ENCODE measurements at places on chromosomes 16 and 17.

- DNase-seq: no peak
Measured at GRCh38 chr17:76458580-76459490, 5.9 kb upstream of the UBE2O start.

DNA sequence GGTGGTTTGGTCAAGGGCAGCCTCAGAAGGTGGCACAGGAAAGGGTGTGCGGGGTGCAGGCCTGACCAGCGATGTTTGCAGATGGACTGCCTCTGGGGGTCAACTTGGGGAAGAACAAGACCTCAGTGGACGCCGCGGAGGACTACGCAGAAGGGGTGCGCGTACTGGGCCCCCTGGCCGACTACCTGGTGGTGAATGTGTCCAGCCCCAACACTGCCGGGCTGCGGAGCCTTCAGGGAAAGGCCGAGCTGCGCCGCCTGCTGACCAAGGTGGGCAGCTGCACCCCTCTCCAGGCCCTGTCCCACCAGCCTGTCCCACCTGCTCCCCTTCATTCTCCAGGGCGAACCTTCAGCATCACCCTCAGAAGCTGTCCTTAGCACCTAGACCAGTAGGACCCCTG, 12.5 kb downstream of the DHODH start:
- DNase-seq: no peak

- DNase-seq: no peak
Measured at GRCh38 chr17:50906443-50906842, 40.3 kb upstream of the TOB1 start.

DNA sequence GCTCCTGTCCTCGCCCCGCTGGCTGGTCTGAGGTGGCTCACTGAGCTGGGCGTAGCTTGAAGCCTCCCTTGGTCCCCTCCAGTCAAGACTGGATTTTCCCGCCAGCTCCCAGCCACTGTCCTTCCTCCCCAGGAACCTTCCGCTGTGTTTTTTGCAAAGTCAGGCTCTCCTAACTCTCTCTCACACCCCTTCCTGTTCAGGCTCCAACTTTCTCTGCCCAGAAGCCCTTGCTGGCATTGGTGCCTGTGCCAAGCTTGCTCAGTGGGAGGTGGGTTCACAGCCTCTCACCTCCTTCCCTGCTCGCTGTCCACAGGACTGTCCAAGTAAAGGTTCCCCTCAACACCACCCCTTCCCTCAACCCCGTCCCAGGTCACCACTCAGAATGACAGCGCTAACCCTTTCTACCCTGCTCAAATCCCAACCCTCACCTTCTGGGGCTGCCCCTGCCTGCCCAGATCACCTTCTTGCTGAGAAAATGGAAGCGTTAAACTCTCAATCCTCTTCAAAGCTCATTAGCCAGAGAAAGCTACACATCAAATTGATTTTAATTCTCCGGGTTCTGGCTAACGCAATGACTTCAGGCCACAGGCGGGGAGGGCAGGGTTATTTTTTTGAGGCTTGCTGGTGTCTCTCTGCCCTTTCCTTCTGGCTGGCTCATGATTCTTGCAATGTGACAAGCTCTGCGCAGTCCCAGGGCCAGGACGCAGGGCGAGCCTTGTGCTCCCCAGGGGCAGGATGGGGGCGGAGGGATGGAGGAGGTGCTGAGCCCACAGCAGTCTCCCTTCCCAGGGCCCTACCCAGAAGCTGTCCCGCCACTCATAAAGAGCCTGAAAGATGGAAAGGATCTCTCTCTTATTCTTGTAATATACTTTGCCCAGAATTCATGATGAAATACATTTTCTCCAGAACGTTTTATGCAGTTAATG, 357.2 kb upstream of the TNRC6C start:
- DNase-seq: no peak

GRCh38 chr16:72937360-72937759, 110.6 kb downstream of the ZFHX3 start:
- DNase-seq: no peak

- no peak for DNase-seq
Measured at GRCh38 chr16:20873331-20873730, 26.8 kb downstream of the DCUN1D3 start.

GRCh38 chr16:8310323-8310722, 280.0 kb downstream of the TMEM114 start:
- DNase-seq: no peak

DNA sequence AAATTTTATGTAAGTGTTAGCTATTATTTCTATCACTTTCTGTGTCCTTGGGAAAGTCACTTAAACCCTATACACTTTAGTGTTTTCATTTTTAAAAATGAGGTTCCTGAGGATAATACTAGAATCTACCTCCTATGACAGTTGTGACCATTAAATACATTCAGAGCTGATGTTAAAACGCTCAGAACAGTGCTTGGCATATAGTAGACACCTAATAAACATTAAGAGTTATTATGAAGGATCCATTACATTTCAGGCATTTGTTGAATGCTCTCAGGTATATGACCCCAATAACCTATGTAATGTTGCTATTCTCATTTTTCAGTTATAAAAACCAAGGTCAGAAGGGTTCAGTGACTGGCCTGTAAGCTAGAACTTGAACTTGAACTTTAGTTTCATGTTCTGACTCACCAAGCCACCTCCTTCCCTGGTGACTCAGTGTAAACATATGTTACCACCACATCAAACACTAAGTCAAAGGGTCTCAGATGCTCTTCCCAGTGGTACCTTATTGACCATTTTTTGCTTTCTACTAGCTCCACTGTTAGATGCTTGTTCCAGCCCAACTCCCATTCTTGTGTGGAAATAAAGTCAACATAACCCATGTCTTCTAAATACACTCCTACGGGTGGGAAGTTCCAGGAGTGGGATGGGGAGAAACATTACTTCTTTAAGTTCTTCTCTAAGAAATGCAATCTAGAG, 47.6 kb downstream of the HSD17B2 start:
- DNase-seq: no peak

GRCh38 chr16:67677712-67678111, 11.1 kb downstream of the C16orf86 start:
- DNase-seq: no peak

DNA sequence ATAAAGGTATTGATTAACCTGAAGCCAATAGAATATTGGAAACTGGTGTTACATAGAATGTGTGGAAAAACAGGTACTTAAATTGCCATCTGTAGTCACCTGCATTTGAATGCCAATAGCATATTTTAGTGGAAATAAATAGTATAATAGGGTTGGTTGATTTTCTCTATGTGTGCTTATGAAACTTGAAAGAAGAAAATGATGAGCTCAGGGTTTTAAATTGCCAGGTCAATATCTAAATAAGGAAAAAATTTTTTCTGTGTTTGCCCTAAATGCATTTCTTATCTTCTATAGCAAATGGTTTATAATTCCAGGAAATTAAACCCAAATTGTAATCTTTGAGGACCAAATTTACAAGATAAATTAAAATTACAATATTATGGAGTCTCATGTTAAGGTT, 626.6 kb downstream of the CDH8 start:
- DNase-seq: no peak

DNA sequence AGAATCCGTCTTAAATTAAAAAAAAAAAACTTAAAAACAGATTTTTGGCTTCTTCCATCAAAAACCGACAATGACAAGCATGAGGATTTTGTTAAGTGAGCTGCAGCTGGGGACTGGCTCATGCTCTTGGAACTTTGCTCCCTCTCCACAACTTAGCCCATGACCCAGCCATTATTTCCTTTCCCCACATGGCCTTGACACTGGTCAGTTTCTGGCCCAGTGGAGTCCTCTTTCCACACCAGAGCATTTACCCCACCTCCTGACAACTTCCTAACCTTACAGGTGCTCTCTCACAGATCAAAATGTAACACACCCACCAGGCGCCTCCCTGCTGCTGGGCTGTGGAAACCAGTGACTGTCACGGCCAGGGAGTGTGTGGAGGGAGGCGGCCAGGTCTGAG, 62.7 kb upstream of the ZNF267 start:
- DNase-seq: no peak

DNA sequence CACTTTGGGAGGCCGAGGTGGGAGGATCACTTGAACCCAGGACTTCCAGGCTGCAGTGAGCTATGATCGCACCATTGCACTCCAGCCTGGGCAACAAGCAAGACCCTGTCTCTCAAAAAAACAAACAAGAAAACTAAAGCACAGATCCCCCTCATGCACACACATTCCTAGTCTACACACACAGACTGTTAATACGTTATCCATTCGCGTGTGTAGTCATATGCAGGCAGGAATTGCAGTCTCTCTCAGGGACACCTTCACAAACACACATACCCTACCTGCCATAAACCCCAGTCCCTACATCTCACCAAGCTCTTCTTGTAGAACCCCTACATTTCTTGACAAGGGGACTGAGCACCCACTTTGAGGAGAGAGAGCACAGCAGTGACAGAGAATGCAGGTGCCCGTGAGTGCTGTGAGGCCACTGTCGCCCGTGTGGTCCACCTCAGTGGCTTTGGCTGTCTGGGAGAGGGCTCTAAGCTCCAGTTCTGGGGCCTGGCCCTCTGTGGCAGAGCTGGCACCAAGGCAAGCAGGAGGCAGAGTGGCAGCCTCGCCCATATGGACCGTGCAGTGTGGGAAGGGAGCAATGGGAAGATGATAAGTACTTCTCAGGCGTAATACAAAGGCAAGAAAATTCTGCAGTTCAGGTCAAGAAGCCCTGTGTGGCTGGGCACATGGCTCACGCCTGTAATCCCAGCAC, 59.0 kb upstream of the RPH3AL start:
- DNase-seq: no peak

GRCh38 chr16:60225541-60225940, 1491.4 kb upstream of the GOT2 start:
- DNase-seq: no peak

GRCh38 chr17:81550830-81551457, 1.2 kb downstream of the FAAP100 start:
- DNase-seq: no peak

- DNase-seq: no peak
Measured at GRCh38 chr16:55542459-55543082, 23.9 kb upstream of the CAPNS2 start.

- DNase-seq: no peak
Measured at GRCh38 chr16:5932906-5933305, 835.3 kb upstream of the EEF2KMT start.

GRCh38 chr16:69485361-69485760, 60.9 kb downstream of the CYB5B start:
- DNase-seq: no peak

- DNase-seq: no peak
Measured at GRCh38 chr17:8470447-8471047, 34.9 kb downstream of the NDEL1 start.

DNA sequence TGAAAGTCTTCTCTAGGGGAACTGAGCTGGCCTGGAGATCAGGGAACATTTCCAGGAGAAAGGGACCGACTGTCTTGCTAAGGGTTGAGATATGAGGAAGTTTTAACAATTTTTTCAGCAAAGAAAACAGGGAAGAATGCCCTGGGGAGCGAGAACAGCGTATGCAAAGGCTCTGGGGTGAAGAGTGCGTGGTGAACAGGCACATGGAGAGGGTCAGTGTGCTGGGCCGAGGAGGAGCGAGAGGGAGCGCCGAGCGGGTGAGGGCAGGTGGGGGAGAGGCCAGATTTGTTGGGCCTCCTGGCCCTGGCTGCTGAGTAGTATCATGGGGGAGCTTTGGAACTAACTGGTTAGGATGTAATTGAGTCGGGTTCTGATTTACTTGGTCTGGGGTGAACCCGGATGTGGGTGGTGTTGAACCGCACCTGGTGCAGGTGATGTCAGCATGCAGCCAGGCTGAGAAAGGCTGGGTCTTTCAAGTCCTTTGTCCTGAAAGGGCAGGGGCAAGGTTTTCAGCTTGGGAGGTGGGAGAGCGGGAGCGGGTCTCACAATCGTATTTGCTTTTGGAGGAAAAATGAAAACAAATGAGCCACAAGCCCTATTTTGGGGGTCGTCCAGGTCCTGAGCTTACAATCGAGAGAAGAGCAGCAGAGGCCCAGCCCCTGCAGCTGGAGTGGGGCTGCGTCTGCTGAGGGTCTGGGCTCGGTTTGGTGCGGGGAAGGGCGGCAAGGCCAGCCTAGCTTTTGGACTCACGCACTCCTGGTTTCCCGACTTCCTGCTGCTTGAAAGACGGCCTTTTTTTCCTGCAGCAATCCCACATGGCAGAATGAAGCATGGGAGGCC, 11.1 kb upstream of the WFDC1 start:
- DNase-seq: no peak

DNA sequence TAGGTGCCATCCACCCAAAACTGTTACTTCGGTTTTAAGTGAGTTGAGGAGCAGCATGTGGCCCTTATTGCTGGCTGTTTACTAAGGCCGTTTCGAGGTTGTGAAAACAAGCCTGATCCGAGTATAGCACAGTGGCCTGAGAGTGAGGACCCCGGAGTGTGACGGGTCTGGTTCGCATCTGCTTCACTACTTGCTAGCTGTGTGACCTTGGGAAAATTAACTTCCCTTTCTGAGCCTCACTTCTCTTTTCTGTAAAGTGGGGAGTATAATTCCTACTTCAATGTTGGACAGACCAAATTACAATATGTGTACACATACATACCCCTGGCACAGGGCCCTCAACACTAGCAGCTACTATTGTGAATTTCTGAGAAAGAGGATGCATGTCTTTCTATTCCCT, 11.7 kb upstream of the HEATR6 start:
- no peak for DNase-seq

DNA sequence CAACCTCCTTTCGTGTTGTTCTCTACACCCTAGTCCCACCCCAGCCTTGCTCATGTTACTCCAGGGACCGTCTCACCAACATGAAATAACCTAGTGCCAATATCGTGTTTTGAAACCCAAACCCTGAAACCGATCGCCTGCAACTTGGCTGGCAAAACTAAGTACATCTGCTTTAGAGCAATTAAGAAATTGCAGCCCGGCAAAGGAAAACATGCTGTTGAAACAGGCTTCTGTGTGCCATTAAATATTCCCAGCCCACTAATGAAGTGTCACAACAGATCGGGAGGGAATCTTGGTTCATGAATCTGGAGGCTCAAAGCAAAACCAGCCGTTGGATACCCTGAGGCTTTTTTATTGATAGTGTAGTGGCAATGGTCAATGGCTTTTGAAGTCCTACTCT, 48.3 kb upstream of the GPR139 start:
- DNase-seq: no peak

DNA sequence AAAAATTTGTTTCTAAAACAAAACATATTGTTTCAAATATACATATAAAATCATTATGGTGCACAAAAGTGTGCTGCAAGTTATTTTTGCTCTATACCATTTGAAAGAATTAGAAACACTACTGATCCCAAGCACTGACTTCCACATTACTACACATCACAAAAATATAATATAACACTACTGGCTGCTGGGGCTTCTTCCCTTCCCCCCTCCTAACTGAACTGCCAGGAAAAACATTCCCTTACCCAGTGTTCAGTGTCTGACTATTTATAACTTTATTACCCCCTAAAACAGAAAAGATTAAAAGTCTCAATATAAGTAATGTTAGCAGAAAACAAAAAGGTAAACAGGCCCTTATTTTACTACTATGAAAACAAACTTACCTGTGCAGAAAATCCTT, 36.9 kb downstream of the GPATCH8 start:
- DNase-seq: no peak

GRCh38 chr16:7555459-7555858, 222.8 kb downstream of the RBFOX1 start:
- DNase-seq: no peak
